Stimulated activated CD4-positive, alpha-beta T cell treated with anti-CD3 and anti-CD28 coated beads, Interleukin-2, amount 100 ng/mL, for 48 hours (primary cell): ENCODE measurements at places on chromosomes 11 and 22.

- DNase-seq: no peak
These were observed 53.3 kb downstream of the IGLL1 start for GRCh38 chr22:23526596-23527316.

- no peak for DNase-seq
These were observed 71.5 kb upstream of the TTC12 start for GRCh38 chr11:113242767-113243397.

DNA sequence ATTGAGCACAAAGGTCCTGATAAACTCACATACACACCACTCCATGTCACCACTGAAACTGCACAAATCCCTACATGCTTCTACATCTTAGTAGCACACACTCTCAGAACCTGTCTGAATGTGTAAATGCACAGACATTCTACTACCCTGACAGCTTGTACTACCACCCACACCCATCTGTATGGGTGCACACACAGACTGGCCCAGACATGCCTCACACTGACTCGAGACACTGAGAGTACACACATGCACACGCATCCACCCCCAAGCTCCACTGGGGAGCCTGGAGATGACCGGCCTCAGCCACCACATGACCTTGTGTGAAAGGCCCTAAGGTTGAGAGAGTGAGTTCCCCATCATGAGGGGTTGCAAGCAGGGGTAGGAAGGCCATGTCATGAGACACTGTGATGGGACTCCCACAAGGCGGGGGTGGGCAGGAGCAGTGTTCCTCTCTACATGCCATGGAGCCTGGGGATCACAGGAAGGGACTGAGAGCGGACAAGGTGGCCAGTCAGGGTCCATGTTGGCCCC, 28.1 kb downstream of the ARAP1 start:
- DNase-seq: no peak

GRCh38 chr11:8250981-8251615, 12.6 kb downstream of the LMO1 start:
- DNase-seq: no peak

DNA sequence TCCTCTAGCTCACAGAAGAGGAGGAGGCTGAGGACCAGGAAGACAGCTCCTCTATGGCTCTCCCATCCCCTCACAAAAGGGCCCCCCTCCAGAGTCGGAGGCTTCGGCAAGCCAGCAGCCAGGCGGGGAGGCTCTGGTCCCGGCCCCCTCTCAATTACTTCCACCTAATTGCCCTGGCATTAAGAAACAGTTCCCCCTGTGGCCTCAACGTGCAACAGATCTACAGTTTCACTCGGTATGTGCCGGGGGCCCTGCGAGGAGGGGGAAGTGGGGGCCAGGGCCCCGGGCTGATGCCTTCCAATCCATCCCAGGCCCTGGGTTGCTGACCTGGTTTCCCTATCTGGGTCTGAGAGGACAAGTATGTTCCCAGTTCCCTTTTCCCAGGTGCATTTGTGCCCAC, 7.9 kb downstream of the FOXR1 start:
- DNase-seq: no peak

DNA sequence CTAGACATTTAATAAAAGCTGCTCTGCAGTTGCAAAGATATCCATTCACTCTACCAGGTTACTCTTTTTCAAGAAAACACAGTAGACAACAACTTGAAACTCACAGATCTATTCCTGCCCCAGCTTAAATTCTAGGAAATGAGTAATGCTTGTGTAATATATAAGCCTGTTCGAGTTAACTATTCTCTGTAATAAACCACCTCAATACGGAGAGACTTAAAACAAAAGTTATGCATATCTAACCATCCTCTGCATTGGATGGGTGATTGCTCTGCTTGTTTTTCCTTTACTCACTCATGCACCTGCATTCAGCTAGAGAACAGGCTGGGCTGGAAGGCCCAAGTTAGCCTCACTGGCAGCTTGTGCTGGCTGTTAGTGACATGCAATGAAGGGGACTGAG, 13.3 kb downstream of the LRRC4C start:
- no peak for DNase-seq

- DNase-seq: no peak
These were observed 22.2 kb downstream of the SGSM3 start for GRCh38 chr22:40392618-40393017.

GRCh38 chr11:111448831-111449557, 63.2 kb downstream of the BTG4 start:
- no peak for DNase-seq

- DNase-seq: no peak
These were observed 26.0 kb upstream of the TMPRSS5 start for GRCh38 chr11:113732092-113732491.

- DNase-seq: no peak
These were observed 387.9 kb downstream of the BUD13 start for GRCh38 chr11:116384876-116385275.

DNA sequence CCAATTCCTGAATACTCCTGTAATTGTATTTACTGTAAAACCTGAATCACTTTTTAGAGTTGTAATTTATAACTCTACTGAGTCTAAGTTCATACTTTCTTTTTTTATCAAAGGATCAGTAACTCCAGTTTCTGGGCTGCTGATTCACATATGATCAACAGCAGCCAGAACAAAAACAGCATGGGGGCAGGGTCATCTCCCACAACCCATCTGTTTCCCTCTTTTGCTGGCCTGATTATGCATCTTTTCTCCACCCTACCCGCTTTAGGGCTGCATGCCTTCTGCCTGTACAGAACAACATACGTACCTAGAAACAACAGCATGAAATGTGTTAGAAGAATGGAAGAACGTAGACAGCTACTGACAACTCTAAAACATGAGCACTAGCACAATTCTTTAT, 76.0 kb downstream of the MRTFA start:
- no peak for DNase-seq

- DNase-seq: no peak
These were observed 57.2 kb upstream of the ALDH3B2 start for GRCh38 chr11:67731583-67731982.

DNA sequence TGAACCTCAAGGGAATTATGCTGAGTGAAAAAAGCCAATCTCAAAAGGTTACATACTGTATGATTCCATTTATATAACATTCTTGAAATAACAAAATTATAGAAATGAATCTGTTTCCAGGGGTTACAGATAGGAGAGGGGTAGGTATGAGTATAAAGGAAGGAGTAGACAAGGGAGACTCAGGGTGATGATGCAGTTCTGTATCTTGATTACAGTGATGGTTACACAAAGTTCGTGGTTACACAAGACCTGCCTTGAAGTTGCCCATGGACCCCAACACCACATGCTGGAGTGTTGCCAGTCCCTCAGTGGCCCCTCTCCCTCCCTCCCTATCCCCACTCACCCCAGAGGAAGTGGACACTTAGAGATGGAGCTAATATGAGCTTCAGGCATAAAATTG, 20.3 kb downstream of the STK33 start:
- no peak for DNase-seq

- no peak for DNase-seq
These were observed 60.8 kb downstream of the MYO7A start for GRCh38 chr11:77188633-77189491.

DNA sequence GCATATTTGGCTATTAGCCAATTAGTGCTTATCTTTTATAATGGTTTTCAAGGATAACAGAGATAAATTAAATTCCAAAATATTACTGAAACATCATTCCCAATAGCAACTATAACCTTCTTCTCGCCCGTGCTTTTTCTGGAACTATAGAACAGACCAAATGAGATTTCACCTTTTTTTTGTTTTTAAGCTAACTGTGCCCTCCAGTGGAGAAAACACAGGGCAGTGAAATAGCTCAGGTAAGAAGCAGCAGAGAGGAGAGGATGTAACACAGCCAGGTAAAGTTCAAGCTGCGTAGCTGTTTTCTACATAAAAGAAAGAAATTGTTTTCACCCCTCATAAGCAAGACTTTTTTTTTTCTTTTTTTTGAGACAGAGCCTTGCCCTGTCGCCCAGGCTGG, 28.2 kb downstream of the HSD17B12 start:
- DNase-seq: no peak

GRCh38 chr11:115194802-115195110, 309.5 kb downstream of the CADM1 start:
- DNase-seq: no peak

DNA sequence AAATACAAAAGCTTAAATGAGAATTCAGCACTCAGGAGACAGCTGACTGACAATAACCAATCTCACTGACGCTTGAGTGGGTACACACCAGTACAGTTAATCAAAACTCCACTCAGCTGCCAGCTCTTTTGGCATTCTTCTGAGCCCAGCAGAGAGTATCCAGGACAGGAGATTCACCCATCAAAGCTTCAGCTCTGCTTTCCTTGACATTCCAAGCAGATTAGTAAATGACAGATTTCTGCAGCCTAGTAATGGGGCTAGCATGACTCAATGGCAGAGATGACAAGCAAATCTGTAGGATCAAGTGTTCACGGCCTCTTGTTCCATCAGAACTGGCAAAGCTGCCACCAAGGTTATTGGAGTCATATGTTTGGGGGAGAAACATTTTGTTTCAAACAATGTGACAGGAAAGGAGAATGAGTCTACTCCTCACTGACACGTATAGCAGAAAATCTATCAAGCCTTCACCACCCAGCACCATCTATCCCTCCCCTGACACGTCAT, 420.0 kb downstream of the DYNC2H1 start:
- no peak for DNase-seq

GRCh38 chr11:34150494-34151151, 45.2 kb downstream of the NAT10 start:
- DNase-seq: no peak

DNA sequence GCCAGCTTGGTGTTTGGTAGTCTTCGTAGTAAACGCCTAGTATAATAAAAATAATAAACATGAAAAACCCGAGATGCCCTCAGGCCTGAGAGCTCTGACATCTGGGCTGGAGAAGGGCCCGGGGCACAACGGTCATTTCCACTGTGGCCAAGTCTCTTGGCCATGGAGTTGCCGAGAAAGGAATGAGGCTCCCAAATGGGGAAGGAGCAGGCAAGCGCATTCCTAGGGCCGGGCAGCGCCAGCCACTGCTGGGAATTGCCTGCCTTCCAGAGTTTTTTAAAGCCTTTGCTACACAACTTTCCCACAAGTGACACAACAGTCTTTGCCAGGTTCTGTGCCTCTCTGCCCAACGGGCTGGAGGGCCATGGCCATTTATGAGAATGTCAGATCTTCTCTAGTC, 103.4 kb downstream of the NAV2 start:
- no peak for DNase-seq

GRCh38 chr11:102589047-102589459, 36.1 kb downstream of the MMP20 start:
- no peak for DNase-seq

- no peak for DNase-seq
These were observed 475.6 kb downstream of the MIAT start for GRCh38 chr22:27133019-27133431.
